ENCODE measurements at places on chromosomes 11 and 22. TPM values are rescaled to one million over a fixed set of nuclear protein-coding genes. Genes with fewer than 3 reads are reported as not detected.

DNA sequence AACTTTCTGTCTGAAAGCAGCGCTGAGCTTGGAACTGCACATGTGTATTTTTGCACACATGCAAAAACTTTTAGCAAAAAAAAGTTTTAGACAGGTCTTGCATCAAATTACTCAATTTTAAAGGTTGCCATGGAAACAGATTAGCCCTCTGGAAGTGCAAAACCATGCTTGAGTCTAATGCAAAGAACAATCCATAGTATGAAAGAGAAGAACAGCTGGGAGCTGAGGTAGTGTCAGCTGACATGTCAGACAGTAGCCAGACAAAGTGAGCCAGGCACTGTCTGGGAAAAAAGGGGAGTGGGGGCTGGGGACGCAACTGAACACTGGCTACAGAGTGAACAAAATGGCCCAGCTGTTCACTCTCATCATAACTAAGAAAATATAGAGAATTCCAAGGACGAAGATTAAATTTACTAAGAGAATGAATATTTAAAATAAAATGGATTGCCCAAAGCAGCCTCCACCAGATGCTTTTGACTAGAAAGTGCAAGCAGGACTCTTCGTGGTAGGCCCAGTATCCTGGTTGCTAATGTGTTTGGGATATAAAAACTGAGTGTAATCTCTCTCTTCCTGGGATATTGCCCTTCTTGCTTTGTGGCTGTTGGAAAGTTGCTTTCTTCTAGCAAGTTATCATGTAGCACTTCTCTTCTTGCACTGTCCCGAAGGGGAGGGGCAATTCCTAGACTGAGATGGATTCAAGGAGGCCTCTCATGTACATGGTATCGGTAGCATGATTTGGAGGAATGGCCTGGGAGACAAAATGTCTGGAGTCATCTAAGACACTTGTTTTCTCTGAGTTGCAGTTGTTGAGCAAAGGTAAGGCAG, 434.1 kb upstream of the FAT3 start:
- DNase-seq, result peak; percentile 83

- peak; percentile 80 for DNase-seq
These were observed 6.8 kb upstream of the CHKA start for GRCh38 chr11:68127714-68128681.

DNA sequence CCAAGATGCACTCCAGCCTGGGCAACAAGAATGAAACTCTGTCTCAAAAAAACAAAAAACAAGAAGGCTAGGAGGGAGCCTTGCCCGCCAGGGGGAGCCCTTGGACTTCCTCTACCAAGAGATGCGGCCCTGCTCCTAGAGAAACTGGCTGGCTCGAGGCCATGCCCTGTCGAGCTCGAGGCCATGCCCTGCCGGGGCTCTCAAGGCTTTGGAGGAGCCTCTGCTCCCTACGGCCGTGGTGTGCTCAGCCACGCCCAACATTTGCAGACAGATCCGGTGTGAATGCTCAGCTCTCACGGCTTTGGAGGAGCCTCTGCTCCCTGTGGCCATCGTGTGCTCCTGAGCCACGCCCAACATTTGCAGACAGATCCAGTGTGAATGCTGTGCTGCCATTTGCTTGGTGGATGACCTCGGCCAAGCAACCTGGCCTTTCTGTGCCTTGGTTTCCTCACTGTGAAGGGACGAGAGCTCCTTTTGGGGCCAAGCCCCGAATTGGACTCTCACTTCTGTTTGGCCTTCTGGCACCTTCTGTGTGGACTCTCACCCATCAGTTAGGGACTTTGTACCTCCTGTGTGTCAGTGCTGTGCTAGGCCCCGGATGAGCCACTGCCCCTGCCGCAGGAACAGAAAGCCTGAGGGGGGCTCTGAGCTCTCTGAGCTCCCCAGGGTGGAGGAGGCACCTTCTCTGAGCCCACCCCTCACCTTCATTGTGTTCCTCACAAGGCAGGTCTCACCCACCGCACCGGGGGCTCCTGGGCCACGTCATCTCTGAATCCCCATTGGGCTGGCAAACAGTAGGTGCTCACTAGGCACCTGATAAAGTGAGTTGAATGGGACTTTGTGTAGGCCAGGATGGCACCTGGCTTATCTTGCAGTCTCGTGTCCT, 14.1 kb downstream of the C11orf24 start:
- DNase-seq, result peak; percentile 94

DNA sequence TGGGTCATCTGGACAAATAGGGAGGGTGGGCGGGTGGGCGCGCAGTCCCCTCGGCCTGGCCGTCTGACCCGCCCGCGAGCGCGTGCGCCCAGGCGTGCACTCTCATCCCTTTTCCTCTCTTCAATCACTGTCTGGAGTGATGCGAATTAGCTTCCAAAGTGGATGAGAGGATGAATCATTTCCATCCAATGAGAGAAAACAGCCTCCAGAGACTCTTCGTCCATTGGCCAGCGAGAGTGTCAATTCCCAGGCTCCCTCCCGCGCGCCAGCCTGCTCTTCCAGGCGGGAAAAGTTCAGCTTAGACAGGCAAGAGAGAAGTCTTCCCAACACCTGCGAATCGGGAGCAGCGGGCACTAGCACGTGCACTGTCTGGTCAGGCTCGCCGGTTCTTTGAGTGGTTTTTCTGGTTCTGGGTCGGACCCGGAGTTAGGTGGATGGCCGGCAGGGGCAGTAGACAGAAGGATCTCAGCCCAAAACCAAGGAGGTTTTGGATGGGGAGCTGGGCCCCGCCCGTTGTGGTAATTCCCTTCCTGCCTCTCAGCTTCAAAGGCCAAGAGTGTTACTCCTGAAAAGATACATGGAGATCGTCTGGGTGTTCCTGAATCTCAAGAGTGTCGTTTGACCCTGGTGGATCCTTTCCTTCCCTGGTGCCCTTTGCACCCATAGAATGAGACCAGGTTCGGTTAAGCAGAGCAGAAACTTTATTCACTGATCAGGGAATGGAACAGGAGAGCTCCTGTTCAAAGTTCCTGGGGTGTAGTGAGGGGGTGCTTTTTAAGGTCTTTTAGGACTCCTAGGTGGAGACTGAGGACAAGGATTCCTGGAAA, 33.4 kb upstream of the GLYATL1 start:
- DNase-seq, result peak; percentile 94

DNA sequence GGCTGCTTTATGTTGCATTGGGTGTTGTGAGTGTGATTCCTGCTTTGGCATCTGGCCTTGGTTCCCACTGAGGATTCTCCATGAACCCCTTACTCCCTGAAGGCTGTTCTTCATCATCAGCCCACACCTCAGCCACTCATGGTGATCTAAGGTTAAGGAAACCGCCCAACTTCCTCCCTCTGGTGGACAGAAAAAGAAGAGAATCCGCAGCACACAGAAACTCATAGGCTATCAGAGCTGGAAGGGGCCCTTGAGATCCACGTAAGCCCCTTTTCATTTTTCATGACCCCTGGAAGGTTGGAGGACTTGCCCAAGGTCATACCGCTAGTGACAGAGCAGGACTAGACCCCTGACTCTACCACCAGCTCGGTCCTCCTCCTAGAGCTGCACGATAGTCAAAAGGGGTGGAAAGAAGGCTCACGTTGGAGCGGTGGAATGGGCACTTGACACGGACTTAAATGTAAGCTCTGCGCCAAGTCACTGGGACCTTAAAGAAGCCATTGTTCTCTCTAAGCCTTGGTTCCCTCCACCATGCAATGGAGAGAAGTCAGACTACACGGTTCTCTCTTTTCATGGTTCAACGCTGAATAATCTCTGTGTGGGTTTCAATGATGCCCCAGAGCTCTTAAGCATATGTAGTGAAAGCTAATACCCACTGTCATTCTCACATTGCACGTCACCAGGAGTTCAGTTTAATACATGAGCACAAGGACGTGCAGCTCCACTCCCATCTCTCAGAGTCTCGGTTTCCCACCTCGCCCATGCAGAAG, 83.6 kb upstream of the CRTAM start:
- no peak for DNase-seq

DNA sequence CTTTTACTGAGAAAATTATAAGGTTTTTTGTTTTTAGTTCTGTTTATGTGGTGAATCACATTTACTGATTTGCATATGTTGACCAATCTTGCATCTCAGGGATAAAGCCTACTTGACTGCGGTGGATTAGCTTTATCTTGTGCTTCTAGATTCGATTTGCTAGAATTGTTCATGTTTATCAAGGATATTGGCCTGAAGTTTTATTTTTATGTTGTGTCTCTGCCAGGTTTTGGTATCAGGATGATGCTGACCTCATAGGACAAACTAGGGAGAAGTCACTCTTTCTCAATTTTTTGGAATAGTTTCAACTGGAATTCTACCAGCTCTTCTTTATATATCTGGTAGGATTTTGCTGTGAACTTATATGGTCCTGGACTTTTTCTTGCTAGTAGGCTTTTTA, 504.8 kb downstream of the ETS1 start:
- DNase-seq, result no peak

- no peak for DNase-seq
These were observed 7.1 kb upstream of the QSER1 start for GRCh38 chr11:32885556-32885955.

DNA sequence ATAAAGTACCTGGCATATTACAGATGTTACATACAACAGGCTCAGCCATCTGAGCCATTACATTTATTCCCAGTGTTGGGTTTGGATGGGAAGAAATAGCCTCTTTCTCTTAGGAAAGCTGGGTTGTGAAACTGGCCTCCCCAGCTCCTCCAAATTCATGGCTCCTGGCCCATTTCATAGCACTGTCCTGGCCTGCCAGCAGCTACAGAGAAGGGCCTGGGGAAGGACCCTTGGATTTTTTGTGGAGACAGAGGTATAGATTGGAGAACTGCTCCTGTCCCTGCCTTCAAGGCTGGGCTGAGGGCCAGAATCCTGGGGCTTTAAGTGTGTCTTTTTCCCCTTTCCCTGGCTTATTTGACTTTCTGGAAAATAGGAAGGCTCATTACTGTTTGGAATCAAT, 18.0 kb downstream of the PKNOX2 start:
- DNase-seq, result no peak

The IGSF22 gene
- polyA plus RNA-seq, result 7.2 TPM

- no peak for DNase-seq
These were observed 598 bp downstream of the CABIN1 start for GRCh38 chr22:24011735-24012068.

DNA sequence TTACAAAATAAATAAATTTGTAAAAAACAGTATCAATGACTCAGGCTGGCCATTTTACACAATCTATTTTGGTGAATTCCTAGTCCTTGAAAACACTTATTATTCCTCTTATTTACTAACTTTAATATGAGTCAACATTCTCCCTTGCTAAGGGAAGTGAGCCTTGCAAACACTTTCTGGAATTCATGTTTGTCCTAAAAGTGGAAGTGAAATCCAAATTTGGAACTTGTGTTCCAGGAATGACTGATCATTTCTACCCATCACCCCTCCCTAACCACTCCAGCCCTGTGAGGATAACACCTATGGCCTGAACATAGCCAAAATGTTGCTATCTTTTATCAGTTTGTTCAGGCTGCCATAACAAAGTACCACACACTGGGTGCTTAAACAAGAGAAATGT, 83.1 kb downstream of the OR5AK2 start:
- DNase-seq, result no peak

- DNase-seq, result no peak
These were observed 28.7 kb downstream of the INCENP start for GRCh38 chr11:62152245-62153086.

DNA sequence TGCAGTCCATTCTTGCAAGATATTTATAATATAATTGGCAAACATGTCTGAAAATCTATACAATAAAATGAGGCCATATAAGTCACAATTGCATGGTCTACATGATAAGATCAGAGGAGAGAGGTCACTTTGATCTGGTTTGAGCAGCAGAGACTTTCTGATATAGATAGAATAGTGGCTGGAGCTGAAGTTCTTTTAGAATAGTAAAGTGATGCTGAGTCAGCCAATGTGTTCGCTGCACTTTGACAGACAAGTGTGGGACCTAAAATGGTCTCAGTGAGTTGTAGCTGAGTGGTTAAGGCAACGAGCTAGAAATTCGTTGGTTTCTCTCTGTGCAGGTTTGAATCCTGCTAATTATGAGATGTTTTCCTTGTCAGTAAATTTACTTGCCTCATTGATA, 257.0 kb upstream of the C11orf87 start:
- no peak for DNase-seq

- no peak for DNase-seq
These were observed 202.1 kb downstream of the NXPE2 start for GRCh38 chr11:114880442-114880841.

GRCh38 chr11:133082453-133082781, 449.9 kb downstream of the OPCML start:
- DNase-seq, result peak; percentile 26

The PLAAT4 gene
- 3.7 TPM for polyA plus RNA-seq

The CFAP300 gene
- polyA plus RNA-seq, result 1.8 TPM

DNA sequence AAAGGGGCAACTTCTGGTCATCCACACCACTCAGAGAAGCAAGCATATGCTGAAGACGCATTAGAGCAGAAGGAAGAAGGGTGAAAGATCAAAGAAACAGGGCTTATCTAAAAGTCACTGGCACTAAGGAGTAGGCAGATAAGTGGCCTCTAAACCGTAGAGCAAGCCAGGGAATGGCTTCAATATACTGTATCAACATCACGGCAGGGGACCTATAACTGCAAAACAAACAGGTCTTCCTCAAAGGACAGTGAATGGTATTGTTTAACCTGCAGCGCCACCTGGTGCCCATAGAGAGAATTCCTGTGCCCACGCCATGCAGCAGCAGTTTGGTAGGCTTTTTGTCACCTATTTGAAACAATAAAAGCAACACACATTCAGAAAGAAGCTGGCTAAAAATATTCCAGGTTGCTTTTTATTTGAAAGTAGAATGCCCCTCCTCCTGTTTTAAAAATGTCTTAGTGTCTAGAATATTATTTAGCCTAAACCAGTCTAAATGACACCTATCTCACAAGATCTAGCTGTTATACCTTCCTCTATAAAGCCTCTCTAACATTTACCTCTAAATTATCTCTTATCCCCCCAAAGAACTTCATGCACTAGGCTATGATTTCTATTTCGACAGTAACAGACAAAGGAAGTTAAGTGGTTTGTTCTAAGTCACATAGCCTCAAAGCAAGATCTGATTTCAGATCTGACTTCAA, 21.8 kb downstream of the SNX19 start:
- DNase-seq, result peak; percentile 63

The TMPRSS5 gene
- polyA plus RNA-seq, result 0.55 TPM

GRCh38 chr22:43624144-43624998, 187.7 kb downstream of the EFCAB6 start:
- DNase-seq, result no peak

The CSF2RB gene
- 2.3 TPM for polyA plus RNA-seq

GRCh38 chr11:72642043-72642883, 32.0 kb downstream of the PDE2A start:
- peak; percentile 67 for DNase-seq

The MB gene
- polyA plus RNA-seq, result 214 TPM

DNA sequence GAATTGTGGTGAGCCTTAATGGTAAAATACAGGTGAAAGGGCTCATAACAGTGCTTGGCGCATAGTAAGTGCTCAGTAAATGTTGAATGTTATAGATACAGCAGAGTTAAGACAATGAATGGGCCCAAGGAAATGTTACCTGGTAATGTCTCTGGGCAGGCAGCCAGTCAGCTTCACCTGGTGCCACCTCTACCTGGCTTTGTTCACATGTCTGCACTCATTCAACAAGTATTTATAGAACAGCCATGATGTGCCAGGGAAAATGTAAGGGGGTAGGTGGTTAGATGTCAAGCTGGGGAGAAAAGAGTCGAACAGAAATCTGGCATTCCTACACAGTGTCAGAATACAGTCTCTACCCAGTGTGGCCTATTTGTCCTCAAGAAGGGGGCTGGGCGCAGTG, 238.8 kb upstream of the SYN3 start:
- no peak for DNase-seq

The GRM5 gene
- polyA plus RNA-seq, result not detected

Measured in muscle of back (tissue), 13 donors.